ENCODE measurements at places on chromosomes 6 and 20.

DNA sequence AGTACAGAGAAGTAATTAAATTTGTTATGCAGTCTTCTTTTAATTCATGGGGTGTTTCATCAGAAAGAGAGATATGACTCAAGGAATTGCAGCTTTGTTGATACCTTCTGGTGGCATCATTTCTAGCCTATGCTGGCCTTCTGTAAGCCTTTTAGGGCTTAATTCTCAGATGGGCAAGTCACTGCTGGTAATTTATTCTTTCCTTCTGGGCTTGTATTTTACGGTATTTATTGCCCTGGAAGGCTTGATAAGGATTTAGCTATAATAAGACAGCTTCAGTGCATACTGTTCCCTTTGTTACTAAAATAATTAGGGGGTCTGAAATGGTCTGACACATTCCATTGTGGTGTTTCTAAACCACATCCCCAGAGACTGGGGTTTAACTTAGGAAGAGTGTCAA lies 57.9 kb upstream of the EMILIN3 start:
- DNase-seq: no peak

DNA sequence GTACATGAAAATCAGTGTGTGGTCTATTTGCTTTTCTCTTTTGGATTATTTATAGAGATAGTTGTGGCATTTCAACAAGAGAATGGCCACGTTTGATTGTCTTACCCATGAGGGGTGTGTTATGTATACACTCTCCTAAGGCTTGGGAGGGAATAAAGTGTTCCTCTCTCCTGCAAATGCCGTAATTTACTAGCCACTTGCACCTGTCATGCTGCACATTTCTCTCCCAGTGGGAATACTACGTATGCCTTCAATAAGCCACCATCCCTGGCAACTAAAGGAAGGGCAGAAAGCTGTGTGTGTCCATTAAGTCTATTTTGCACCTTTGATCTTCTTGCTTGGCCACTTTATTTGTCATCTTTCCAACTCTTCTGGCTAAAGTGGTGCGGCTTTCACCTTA lies 541.2 kb downstream of the QKI start:
- DNase-seq: no peak

- no peak for DNase-seq
These were observed 77.3 kb downstream of the DNAAF9 start for GRCh38 chr20:3330046-3330741.

DNA sequence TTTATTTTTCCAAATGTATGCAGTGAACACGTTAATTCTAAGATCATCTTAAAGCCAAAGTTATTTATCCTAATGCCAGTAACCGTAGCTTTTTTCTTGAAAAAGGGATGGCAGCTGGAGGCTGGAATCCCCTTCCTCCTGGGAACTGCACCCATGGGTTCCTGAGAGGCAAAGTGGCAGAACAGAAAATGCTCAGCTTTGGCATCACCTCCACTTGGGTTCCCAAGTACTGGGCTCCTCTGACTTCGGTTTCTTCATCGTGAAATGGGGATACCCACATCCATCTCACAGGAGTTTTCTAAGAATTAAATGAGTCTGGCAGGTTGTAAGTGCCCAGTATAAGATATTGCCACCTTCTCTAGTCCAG lies 6.2 kb upstream of the DDX43 start:
- no peak for DNase-seq

GRCh38 chr20:50724851-50725723 lies 6.3 kb upstream of the PARD6B start:
- DNase-seq: no peak

DNA sequence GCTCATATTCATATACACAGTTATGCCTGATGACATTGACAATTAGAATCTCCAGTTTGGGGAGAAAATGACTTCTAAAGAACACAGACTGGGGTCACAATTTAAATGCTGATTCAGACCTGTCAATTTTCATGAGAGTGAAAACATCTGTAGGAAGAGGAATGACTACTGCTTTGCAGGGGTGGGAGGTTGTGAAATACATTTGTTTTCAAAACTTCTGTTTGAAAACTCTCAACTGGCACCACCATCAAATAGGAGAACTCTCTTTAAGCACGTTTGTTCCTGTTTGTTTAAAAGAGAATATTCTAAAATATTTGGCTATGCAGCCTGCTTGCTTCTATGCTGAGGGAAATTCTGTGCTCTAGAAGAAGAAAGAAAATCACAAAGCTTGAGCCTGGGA lies 50.8 kb upstream of the ADGRF5 start:
- no peak for DNase-seq

GRCh38 chr6:137488150-137489045 lies 5.8 kb downstream of the OLIG3 start:
- no peak for DNase-seq

DNA sequence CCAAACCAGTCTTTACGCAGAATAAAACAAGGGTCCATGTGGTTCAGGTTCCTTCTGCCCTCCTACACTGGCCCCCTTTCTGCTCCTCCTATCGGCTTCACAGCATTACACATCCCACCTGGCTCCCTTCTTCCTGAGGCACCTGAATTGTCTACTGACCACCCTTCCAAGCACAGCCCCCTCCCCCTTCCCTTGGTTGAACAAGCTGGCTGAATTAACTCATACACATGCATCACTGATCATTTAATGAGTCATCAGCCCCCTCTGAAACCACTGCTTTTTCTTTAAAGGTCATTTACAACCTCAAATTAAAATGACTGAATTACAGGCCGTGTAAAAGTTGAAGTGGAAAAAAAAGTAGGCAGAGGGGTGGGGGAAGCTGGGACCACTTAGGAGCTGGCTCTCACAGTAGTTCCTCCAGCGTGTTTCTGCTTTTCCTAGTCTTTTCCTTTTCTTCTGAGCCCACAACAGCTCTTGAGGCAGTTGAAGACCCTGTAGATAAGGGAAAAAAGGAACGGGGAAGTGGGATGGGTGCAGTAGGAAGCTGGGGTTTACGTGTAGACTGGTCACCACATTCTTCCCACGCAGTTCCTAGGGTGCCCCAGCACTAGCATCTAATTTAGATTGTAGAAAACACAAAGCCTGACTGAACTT lies 67.6 kb downstream of the FYN start:
- DNase-seq: peak; percentile 72

All from CD4-positive, alpha-beta T cell treated with Interleukin-15 for 4 hours (primary cell).